Non-pigmented ciliary epithelial cell (primary cell): ENCODE measurements at places on chromosomes 5 and 9.

DNA sequence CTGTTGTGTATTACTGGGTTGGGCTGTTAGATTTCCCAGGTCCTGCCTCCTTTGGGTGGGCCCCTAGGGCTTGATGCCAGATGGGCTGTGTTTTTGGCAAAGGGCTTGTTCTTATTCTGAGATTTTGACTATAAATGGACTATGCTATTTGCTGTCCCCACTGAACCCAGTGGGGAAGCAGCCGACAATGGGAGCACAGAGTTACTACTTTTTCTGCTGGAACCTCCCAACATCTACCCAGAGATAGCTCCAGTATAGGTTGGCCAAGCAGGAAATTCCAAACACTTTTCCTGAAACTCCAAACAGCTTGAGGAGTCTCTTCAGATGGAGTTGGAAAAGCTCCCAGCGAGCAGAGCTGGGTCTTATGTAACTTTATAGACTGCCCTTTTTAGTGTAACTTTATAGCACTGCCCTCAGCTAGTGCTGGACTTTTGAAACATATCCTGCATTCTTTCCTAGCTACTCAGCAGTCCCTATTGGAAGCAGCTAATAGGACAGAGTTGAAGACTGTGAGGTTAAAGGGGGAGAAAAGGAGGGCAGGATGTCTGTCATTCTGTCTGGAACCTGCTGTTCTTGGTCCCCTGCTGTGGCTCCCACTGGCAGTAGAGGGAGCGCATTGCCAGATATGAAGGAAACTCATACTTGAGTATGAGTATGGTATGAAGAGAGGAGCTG is 21.0 kb downstream of the RUSC2 start:
- no peak for DNase-seq

DNA sequence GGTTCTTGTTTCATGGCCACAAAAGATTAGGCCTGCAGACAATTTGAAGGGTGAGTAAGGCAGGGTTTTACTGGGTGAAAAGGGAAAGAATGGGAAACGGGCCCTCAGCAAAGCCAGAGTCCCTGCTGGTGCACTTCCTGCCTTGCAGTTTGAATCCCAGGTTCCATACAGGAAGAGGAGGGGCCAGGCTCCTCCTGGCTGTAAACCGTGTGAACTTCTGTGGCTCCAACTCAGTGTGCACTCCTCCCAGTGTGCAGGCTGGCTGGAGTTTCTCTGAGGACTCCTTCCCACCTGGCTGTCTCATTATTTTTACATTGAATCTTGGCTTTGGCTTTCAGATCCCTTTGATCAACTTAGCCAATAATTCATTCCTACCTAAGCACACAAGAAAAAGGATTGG is 367.1 kb upstream of the KLF4 start:
- DNase-seq = no peak

GRCh38 chr9:126480813-126481212 is 132.9 kb upstream of the LMX1B start:
- no peak for DNase-seq

DNA sequence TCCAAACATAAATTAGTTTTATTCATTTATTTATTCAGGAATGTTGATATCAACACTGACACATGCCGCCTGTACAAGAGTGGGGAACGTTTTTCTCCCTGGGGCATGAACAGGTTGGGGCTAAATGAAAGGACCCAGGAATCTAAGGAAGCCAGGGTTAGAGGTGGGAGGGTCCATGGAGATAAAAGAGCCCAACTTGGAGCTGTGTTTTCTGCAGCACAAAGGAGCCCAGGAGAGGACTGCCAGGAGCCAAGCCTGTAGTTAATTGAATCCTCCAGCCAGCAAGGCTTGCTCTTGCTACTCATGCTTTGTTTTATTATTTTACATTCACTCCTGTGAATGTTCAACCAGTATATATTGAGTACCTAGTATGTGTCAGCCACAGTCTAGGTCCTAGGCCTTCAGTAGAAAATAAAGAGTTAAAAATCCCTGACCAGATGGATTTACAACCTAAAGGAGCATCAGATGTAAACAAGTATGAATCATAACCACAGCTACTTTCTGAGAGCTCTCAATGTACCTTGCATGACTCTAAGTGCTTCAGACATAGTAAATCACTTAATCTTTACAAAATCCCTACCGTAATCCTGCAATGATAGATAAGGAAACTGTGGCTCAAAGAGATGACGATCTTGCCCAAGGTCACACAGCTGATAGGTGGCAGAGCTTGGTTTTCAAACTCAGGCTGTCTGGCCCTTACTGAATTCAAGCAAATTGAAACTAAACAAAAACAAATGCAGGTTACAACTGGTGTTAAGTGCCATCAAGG is 69.8 kb downstream of the ASTN2 start:
- DNase-seq = no peak

GRCh38 chr5:81909677-81910076 is 62.1 kb upstream of the ATG10 start:
- no peak for DNase-seq
